ENCODE measurements at places on chromosomes 7 and 10. TPM values are rescaled to one million over a fixed set of nuclear protein-coding genes. Genes with fewer than 3 reads are reported as not detected.
A peak's percentile ranks its signal among the peaks of the same experiment; 100 is the strongest.

GRCh38 chr10:74530981-74531380 is 295.4 kb upstream of the KAT6B start:
- H3K4me3 ChIP-seq: no peak overlapping the region
- no peaks in the 10 kb centered on the region for H3K4me1 ChIP-seq
- DNase-seq: no peak
- H3K27ac ChIP-seq: no peak overlapping the region
- H3K36me3 ChIP-seq: no peaks in the 10 kb centered on the region
- no peaks in the 10 kb centered on the region for H3K27me3 ChIP-seq

DNA sequence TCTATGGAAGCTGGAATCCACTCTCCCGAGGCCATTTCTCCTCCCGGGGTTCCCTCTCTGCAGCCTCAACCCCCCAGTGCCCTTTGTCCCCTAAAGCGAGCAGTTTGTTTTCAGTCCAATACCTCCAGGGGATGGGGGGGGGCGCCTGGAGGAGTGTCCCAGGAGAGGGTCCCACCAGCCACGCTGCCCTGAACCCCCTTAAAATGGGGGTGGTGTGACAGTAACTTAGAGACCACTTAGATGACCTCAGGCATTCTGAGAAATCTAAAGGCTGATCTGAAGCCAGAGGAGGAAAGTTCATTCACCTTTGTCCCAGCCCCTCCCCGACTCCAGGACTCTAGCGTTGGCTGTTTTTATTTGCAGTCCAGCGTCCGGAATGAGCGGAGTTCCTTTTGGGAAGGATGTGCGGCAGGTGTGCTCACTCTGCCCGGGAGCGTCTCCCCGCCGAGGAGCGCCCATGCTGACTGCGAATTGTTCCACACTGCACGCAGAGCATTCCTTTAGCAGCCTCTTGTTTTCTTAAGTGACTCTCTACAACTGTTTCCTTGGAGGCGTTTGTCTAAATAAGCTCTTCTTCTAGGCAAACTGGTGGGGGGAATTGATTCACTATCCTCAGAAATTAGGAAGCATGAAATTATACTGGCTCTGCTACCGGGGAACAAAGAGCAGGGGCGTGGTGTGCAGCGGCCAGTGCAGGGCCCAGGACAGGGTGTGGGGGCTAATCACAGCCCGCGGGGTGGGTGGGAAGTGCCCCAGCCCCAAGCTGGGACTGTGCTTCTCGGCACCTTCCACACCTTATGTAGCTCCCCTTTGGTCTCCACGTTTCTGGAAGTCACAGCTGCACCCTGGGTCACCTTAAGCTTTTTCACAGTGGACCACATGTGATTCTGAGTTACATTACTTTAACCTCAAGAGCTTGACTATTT is 46.3 kb downstream of the SYPL1 start:
- H3K36me3 ChIP-seq: no peaks in the 10 kb centered on the region
- no peaks in the 10 kb centered on the region for H3K27me3 ChIP-seq
- H3K27ac ChIP-seq: peak overlapping the region; percentile 75
- peaks cover 9% of the 10 kb centered on the region for H3K4me1 ChIP-seq

Gene GJD4
- not detected for total RNA-seq

Gene LRIT1
- not detected for total RNA-seq

DNA sequence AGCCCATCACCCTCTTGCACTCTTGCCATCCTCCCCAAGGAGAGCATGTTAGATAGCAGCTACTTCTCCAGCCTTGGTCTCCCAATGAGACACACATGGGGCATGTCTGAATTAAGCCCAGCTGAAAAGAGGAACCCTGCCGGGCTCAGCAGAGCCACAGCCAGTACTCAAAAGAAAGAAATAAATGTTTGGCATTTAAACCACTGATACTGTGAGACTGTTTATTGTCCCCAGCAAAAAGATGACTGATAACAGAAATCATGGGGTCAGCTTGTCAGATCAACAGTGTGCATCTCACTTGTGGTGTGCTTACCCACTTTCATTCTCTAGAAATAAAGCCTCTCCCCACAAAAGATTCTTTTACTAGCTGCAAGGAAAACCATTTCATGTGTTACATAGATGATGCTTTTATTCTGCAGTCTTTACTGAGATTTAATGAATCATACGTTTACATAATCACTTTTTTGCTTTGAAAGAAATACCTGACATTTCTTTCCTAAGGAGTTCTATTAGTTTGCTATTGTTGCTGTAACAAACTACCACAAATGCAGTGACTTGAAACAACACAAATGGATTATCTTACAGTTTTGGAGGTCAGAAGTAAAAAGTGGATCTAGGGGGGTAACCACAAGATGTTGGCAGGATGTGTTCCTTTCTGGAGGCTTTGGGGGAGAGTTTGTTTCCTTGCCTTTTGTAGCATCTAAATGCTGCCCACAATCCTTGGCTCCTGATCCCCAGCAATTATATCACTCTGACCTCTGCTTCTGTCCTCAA is 20.9 kb downstream of the ANKRD7 start:
- no peaks in the 10 kb centered on the region for H3K27me3 ChIP-seq
- no peak for DNase-seq
- no peak overlapping the region for H3K27ac ChIP-seq
- H3K36me3 ChIP-seq: no peaks in the 10 kb centered on the region
- no peak overlapping the region for H3K4me3 ChIP-seq
- H3K4me1 ChIP-seq: no peaks in the 10 kb centered on the region

- H3K27me3 ChIP-seq: no peaks in the 10 kb centered on the region
- no peaks in the 10 kb centered on the region for H3K36me3 ChIP-seq
- H3K4me3 ChIP-seq: no peak overlapping the region
- peak; percentile 94 for DNase-seq
- peaks cover 4% of the 10 kb centered on the region for H3K4me1 ChIP-seq
Measured at GRCh38 chr7:128453836-128454804, 1.6 kb upstream of the HILPDA start.

DNA sequence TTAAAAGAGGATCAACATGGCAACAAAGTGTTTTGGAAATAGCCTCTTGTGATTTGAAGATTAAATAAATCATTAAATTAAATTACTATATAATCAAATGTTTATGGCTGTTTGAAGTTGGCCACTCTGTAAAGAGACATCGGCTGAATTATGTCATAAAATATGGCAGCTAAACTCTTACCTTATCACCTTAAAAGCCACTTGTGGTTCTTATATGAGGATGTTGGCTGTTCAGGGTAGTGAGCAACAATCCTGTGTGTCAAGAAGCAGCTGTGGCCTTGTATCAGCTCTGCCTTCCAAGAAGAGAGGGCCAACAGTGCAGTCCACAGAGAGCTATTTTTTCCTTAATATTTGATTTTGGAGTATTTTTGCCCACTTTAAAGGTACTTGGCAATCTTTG is 113.4 kb upstream of the CDK6 start:
- H3K4me1 ChIP-seq: no peaks in the 10 kb centered on the region
- H3K4me3 ChIP-seq: no peak overlapping the region
- H3K27ac ChIP-seq: no peak overlapping the region
- H3K36me3 ChIP-seq: no peaks in the 10 kb centered on the region
- DNase-seq: no peak
- H3K27me3 ChIP-seq: no peaks in the 10 kb centered on the region

DNA sequence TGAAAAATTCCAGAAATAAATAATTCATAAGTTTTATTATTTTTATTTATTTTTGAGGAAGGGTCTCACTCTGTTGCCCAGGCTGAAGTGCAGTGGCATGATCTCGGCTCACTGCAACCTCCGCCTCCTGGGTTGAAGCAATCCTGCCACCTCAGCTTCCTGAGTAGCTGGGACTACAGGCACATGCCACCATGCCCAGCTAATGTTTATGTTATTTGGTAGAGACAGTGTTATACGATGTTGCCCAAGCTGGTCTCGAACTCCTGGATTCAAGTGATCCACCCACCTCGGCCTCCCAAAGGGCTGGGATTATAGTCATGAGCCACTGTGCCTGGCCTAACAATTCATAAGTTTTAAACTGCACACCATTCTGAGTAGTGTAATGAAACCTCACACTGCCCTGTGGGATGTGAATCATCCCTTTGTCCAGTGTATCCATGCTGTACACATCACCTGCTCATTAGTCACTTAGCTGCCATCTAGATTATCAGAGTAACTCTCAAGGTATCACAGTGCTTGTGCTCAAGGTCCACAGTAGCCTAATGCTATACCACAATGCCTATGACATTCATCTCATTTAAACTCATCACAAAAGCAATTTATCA is 17.9 kb downstream of the RTKN2 start:
- DNase-seq: no peak
- no peaks in the 10 kb centered on the region for H3K27me3 ChIP-seq
- no peak overlapping the region for H3K4me3 ChIP-seq
- no peaks in the 10 kb centered on the region for H3K36me3 ChIP-seq

DNA sequence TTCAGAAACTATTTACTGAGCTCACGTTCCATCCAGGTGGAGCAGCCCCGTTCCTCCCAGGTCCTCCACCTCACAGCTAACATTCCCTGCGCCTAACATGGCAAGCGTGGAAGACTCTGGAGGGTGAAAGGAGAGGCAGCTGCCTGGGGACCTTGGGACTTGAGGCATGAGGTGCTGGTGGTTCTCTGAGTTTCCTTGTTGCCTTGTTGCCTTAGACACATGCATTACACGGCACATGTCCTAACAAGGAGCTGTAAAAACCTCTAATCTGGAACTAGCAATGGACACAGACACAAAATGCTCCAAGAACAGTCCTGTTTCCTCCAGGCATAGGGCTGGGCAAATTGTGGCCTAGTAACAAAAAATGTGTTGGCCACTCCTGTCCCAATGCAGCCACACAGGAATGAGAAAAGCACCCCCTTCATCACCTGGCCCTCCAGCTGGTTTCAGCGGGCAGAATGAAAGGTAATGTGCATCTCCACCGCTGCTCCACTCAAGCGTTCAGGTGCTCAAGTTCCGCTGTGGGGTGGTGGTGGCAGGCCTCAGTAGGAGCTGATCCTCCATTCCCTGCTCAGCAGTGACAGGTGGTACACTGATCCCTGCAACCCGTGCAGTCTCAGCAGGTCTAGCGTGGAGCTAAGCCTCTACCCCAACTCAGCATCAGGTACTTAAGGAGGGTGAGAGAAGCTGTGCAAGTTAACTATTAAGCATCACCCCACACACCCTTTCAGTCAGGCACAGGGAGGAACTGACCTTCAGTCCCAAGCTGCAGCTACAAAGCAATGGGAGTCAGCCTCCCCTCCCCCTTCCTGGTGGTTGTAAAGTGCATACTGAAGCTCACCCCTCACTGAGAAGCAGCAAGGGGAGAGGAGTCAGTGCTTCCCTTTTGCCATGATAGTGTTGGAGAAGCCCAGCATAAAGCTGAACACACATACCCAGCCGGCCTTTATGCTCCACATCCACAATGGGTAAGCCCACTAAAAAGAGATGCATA is 382.8 kb downstream of the SDK1 start:
- no peak overlapping the region for H3K4me3 ChIP-seq
- no peak for DNase-seq
- H3K27me3 ChIP-seq: no peaks in the 10 kb centered on the region
- no peak overlapping the region for H3K27ac ChIP-seq
- no peaks in the 10 kb centered on the region for H3K36me3 ChIP-seq

Gene CCDC3
- total RNA-seq: 86.0 TPM

Gene SPAM1
- total RNA-seq: not detected

Gene PTF1A
- total RNA-seq: not detected

Gene GHRHR
- total RNA-seq: not detected

Gene AFAP1L2
- total RNA-seq: 30.4 TPM
